Nephron progenitor cell (in vitro differentiated cells): ENCODE measurements at places on chromosomes 5 and 9.
A peak's percentile ranks its signal among the peaks of the same experiment; 100 is the strongest.

DNA sequence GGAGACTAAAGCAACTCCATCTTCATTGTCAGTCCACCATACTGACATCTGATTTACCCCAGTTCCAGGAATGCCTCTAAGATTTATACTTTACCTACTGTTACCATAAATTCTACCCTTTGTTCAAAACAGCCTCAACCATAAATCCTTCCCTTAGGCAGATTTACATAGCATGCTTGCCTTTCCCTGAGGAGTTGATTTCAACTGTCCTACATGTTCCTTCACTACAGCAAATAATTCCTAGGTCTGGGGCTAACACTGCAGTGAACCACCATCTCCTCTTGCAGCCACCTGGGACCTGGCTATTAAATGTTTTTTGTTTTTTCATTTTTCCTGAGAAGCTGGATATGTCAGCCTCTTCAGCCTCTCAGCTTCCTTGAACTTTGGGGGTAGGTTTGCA is 166.9 kb upstream of the PDE4D start:
- no peak for DNase-seq

GRCh38 chr5:151204051-151204450 is 19.8 kb downstream of the CCDC69 start:
- no peak for DNase-seq

DNA sequence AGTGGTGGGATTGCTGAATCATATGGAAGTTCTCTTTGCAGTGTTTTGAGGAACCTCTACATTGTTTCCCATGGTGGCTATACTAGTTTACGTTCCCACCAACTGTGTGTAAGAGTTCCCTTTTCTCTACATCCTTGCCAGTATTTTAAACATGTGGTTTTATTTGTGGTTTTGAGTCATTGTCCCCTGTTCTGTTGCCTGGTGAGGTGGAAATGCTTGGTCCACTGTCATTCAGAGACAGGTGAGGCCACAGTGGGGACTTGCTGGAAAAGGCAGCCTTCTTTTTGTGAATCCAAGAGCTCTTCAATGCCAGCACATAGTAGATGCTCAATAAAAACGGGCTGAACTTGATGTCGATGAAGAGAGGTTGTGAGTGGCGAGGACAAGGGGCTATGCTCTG is 44.2 kb downstream of the SH3PXD2B start:
- no peak for DNase-seq

DNA sequence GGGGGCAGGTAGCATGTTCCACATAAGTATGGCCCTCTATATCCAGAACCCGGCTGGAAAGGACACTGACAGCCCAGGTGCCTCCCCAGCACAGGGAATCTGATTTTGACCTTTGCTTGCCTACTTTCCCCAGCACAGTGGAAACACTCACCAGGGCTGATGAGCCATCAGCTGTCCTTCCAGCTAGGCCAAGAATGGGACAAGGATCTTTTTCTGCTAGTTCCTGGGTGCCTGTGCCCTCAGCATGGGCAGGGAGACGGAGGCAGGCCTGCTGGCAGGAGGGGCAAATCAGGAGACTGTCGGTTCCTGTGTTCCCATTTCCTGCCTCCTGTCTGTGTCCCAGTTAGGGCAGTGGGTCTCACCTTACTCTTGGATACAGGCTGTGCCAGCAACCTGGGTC is 1.1 kb downstream of the CYFIP2 start:
- DNase-seq: no peak

- DNase-seq: no peak
Observed at GRCh38 chr9:70000469-70000868, 43.2 kb upstream of the MAMDC2 start.

GRCh38 chr5:169416583-169417196 is 115.8 kb upstream of the SLIT3 start:
- peak; percentile 57 for DNase-seq

DNA sequence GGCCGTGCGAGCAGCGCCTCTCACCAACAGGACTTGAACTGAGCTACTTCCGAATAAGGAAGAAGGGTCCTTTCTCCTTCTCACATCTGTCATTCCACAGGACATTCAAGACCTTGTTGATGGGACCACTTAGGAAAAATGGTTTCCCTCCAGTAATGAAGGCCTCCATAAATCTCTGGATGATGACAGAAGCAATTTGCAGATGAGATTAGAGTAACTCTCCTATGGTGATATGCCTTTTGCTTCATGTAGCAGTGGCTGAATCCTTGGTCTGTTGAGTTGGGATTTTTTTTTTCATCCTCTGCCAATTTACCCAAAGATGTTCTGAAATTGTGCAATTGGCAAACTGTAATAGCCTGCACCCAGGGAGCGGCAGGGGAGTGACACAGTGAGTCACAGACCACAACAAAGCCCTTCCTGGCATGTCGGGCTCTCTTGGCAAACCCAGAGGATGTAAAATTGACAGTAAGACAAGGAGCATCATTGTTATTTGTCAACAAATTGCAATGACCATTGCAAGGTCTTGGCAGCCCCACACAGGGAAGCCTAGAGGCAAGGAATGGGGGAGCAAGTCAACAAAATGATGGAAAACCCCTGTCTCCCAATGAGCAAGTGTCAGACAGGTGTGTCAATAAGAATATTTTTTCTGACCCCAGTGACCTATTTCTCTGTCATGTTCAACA is 275.9 kb downstream of the ACTL7B start:
- no peak for DNase-seq

DNA sequence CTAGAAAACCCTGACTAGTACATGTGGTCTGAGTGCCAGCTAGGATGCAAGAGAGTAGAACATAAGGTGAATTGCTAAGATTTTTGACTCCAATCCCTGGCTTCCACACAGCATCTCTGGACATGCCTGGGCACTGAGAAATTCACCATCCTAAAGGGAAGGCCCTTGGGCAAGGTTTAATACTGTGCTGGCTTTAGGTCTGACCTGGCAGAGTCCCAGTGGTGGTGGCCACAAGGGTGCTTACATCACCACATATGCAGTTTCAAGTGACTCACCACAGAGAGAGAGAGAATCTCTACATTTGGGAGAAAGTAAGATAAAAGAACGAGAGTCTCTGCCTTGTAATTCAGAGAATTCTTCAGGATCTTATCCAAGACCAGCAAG is 661.6 kb upstream of the C9orf72 start:
- no peak for DNase-seq

- DNase-seq: peak; percentile 76
Observed at GRCh38 chr9:95316794-95317118, 753 bp downstream of the FANCC start.

GRCh38 chr5:14277385-14278320 is 134.5 kb downstream of the TRIO start:
- no peak for DNase-seq

DNA sequence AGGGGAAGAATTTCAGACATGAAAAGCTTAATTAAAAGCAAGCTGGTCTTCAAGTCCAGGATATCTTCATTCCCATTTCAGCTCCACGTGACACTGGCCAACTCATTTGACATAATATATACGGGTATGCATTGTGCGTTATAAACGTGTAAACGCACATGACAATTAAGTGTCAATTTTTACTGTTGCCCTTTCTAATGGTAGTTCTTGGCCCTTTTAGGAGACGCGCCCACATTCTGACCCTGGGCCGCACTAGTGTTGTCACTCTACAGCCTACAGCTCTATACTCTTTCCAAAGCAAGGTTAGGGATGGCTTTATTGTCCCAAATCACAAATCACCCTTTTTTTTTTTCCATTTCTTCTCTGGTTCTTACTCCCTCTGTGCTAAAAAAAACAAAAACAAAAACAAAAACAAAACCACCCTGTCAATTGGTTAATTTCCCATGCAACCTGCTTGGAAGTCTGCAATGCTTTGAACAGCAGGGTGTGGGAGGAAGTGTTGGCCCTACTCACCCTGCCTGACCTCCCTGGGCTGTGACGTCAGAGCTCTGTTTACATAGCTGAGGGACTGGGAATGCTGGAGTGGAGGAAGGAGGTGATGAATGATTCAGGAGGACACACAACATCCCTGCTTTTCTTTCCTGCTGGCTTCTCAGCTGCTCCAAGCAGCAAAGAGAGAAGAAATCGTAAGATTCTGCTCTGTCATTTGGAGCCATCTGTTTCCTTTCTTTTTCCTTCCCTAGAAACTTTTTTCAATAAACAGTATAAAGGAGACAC is 19.3 kb downstream of the RFK start:
- peak; percentile 66 for DNase-seq

DNA sequence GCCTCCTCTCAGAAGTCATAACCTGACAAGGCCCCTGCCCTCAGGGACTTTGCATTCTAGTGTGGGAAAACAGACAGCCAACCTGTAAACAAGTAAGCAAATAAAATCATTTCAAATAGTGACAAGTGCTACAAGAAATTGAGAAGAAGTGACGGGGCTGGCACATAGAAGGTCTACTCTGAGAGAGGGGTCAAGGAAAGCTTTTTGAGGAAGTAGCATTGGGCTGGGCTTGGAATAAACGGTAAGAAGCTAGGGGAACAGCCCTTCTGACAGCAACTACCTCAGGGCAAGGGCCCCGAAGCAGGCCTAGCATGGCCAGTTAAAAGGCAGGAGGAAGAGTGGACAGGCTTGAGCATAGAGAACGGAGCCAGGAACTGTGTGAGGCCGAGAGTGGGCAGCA is 4.8 kb upstream of the SLC2A8 start:
- DNase-seq: no peak

DNA sequence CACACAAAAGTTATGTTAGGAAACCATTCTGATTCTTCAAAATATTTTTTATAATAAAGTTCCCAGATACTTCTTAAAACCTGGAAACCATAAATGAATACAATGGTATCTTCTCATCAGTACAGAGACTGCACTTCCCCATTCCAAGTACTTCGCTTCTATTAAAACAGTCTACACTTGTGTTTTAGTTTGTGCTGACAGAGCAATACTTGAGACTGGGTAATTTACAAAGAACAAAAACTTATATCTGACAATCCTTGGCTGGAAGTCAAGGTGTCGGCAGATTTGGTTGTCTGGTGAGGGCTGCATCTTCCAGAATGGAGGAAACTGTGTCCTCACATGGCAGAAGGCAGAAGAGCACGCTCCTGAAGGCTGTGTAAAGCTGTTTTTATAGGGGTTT is 70.1 kb downstream of the RFX3 start:
- DNase-seq: no peak

DNA sequence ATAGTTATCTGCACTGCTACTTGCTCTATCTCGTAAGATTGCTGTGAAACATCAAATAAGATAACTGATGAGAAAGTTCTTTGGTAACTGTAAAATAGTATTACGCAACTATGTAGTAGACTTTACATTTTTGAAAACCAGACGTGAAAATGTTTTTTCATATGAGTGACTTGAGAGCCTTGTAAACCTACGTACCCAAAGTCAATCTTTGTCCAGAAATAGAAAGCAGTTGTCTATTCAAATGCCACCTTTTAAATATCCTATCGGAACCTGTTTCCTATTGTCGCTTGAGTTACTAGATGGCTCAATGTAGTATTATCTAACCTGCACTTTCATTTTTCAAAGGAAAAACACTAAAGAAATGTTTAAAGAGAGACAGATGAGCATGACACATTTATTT is 1.6 kb downstream of the FNIP1 start:
- DNase-seq: no peak

DNA sequence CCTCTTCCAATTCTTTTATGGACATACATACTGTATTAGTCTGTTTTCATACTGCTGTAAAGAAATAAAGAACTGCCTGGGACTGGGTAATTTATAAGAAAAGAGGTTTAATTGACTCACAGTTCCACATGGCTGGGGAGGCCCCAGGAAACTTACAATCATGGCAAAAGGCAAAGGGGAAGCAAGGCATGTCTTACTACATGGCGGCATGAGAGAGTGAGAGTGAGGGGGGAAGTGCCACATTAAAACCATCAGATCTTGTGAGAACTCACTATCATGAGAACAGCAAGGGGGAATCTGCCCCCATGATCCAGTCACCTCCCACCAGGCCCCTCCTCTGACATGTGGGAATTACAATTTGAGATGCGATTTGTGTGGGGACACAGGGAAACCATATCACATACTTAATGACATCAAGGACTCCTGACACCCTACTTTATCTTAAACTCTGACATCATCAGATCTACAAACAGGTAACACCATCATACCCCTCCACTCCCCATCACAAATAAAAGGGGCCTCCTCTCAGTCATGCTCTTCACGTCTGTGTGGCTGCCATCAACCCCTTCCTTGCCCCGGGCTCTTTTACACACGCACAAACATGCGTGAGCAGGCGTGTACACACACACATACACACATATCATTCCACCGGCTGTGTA is 9.7 kb downstream of the ANKRD33B start:
- DNase-seq: no peak

DNA sequence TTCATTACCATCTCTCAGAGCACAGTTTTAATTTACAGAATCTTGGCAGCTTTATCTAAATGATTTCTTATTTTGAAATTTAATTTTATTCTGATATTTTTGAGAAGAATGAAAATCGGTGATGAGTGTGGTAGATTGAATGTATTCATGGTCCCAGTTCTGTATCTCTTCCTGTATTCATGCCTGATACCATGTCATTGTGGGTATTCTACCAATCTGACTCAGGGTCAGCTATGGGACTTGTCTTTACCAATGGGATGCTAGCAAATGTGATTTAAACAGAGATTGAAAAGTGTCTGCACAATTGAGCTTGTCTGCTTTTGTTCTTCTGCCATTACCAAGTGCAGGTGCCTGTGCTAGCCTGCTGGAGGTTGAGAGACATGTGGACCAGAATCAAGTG is 17.8 kb upstream of the ZNF618 start:
- DNase-seq: no peak

GRCh38 chr9:93508207-93508606 is 54.8 kb upstream of the FAM120AOS start:
- DNase-seq: no peak

- DNase-seq: no peak
Observed at GRCh38 chr5:142881076-142881783, 111.1 kb downstream of the ARHGAP26 start.

DNA sequence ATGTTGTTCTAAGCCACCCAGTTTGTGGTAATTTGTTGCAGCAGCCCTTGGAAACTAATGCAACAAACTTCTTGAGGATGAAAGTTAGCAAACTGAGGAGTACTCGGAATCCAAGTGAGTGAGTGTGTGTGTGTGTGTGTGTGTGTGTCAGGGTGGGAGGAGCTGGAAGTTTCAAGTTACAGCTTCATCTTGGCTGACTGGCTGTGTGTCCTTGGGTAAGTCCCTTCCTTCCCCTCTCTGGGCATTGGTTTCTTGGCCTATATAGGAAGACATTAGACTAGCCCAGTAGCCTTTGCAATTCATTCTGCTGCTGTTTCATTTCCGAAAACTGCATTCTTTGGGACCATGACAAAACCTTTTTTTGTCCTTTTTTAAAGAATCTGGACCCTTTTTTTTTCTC is 157.2 kb downstream of the MELK start:
- DNase-seq: no peak

- DNase-seq: no peak
Observed at GRCh38 chr5:122715095-122715494, 59.8 kb upstream of the SNX2 start.

GRCh38 chr5:133595465-133595864 is 16.9 kb downstream of the FSTL4 start:
- DNase-seq: no peak
